ENCODE measurements at places on chromosomes 3 and 15. TPM values are rescaled to one million over a fixed set of nuclear protein-coding genes. Genes with fewer than 3 reads are reported as not detected.

GRCh38 chr15:90924375-90924774 lies 8.0 kb downstream of the HDDC3 start:
- DNase-seq, result no peak
- no peaks in the 10 kb centered on the region for H3K27me3 ChIP-seq
- peaks cover 32% of the 10 kb centered on the region for H3K4me1 ChIP-seq
- peak overlapping the region; percentile 89 for H3K27ac ChIP-seq
- peaks cover 9% of the 10 kb centered on the region for H3K36me3 ChIP-seq
- peak overlapping the region; percentile 25 for H3K4me3 ChIP-seq

Gene CTXN2
- not detected for polyA plus RNA-seq

Gene GRK7
- polyA plus RNA-seq, result 0.05 TPM

- no peaks in the 10 kb centered on the region for H3K27me3 ChIP-seq
- H3K27ac ChIP-seq, result no peak overlapping the region
- no peaks in the 10 kb centered on the region for H3K36me3 ChIP-seq
- DNase-seq, result no peak
These were observed 22.8 kb downstream of the PTH1R start for GRCh38 chr3:46900356-46900755.

- H3K27me3 ChIP-seq, result no peaks in the 10 kb centered on the region
- peaks cover 17% of the 10 kb centered on the region for H3K4me1 ChIP-seq
- DNase-seq, result no peak
- no peak overlapping the region for H3K4me3 ChIP-seq
These were observed 25.9 kb upstream of the RNU6-1 start for GRCh38 chr15:67865766-67866165.

Gene CSNK1G1
- 19.8 TPM for polyA plus RNA-seq

- H3K27ac ChIP-seq, result no peak overlapping the region
- no peak overlapping the region for H3K4me3 ChIP-seq
- H3K4me1 ChIP-seq, result no peaks in the 10 kb centered on the region
- no peaks in the 10 kb centered on the region for H3K27me3 ChIP-seq
- DNase-seq, result no peak
These were observed 63.3 kb upstream of the STRIT1 start for GRCh38 chr3:155356594-155357370.

Gene CHDH
- polyA plus RNA-seq, result 1.4 TPM

Gene PLA2G4D
- not detected for polyA plus RNA-seq

- H3K36me3 ChIP-seq, result no peaks in the 10 kb centered on the region
- no peak overlapping the region for H3K27ac ChIP-seq
- no peak overlapping the region for H3K4me3 ChIP-seq
- H3K27me3 ChIP-seq, result no peaks in the 10 kb centered on the region
- no peak for DNase-seq
These were observed 8.8 kb upstream of the ANKDD1A start for GRCh38 chr15:64902863-64903262.

GRCh38 chr15:42385206-42385979 lies 26.1 kb downstream of the CAPN3 start:
- H3K4me3 ChIP-seq, result no peak overlapping the region
- DNase-seq, result no peak
- no peaks in the 10 kb centered on the region for H3K36me3 ChIP-seq
- no peaks in the 10 kb centered on the region for H3K27me3 ChIP-seq
- H3K4me1 ChIP-seq, result no peaks in the 10 kb centered on the region

Gene ECE2
- polyA plus RNA-seq, result not detected

DNA sequence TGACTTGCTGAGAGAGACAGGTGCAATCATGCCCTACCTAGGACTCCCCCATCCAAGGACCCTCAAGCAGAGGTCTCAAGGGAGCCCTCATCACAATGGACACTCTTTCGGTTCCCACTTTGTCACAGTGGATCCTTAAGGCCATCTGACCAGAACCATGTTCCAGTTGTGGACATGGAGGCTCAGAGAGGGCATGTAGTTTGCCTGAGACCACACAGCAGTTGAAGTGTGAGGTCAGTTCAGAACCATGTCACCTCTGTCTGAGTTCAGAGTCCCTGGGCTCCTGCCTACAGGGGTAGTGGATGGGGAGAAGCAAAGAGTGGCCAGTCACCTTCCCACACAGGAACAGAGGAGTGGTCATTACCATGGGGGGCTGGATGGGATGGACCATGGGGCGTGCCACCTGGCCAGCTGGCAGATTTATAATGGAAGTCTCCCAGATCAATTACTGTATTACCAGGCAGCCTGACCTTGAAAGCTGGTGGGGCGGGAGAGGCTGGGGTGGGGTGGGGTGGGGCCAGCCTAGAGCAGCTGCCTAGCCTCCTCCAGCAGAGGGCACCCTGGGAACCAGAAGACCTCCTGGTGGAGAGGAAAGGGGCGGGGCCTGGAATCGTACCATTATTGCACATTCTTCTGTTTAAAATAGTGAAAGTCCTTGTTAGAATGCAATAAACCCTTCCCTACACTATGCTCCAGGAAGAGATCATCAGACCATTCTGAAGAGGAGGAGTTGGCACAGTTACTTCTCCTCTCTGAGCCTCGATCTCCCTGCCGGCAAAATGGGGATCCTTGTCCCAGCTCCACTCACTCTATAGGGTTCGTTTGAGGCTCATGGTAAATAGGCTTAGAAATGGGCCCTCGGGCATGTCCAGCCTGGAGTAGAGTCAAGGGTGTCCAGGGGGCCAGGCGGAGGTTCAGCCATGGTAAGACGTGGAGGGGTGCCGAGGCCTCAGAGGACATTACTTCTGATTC lies 26.9 kb upstream of the LINGO1 start:
- no peak overlapping the region for H3K27ac ChIP-seq
- DNase-seq, result no peak
- 0 out of 2 replicates have a peak, but pooled peaks cover 2% of the 10 kb centered on the region for H3K27me3 ChIP-seq
- H3K4me3 ChIP-seq, result no peak overlapping the region

GRCh38 chr3:142235690-142236089 lies 10.3 kb upstream of the GK5 start:
- no peaks in the 10 kb centered on the region for H3K27me3 ChIP-seq
- no peak overlapping the region for H3K4me3 ChIP-seq
- DNase-seq, result no peak
- H3K27ac ChIP-seq, result no peak overlapping the region
- H3K36me3 ChIP-seq, result no peaks in the 10 kb centered on the region

GRCh38 chr3:171644681-171645080 lies 165.6 kb downstream of the PLD1 start:
- no peaks in the 10 kb centered on the region for H3K27me3 ChIP-seq
- no peaks in the 10 kb centered on the region for H3K4me1 ChIP-seq
- H3K27ac ChIP-seq, result no peak overlapping the region
- H3K4me3 ChIP-seq, result no peak overlapping the region

DNA sequence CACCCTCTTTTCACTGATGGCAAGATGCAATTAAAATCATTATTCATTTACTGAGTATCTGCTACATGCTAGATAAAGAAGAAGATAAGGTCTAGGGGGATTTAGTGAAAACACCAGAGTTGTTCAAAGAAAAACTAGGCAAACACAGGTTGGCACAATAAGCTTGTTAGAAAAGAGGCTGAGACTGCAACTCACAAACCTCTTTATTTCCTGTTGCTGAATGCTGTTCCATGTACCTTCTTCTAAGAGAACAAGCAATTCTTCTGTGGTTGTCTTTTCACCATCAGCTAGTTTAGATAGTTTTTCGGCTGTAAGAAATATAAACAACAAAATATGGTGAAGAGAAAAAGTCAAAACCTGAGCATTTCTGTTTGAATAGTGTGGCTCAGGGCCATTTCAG lies 61.1 kb downstream of the EIF3J start:
- H3K27me3 ChIP-seq, result no peaks in the 10 kb centered on the region
- no peak for DNase-seq
- H3K36me3 ChIP-seq, result peaks cover 36% of the 10 kb centered on the region
- H3K4me3 ChIP-seq, result no peak overlapping the region
- no peak overlapping the region for H3K27ac ChIP-seq

DNA sequence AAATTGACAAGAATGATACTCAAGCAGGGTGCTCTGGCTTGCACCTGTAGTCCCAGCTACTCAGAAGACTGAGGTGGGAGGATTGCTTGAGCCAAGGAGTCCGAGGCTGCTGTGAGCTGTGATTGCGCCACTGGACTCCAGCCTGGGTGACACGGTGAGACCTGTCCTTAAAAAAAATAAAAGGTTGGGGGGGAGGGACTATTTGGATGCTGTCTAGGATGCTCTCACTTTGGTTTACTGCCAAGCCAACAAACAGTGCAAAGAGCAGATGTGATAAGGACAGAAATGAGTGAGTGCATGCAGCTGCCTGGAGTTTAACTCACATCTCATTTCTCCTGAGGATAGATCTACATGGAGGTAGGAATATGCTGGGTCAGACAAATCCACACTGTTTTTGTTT lies 130.0 kb downstream of the FRMD4B start:
- no peak overlapping the region for H3K4me3 ChIP-seq
- no peaks in the 10 kb centered on the region for H3K27me3 ChIP-seq
- no peaks in the 10 kb centered on the region for H3K4me1 ChIP-seq
- H3K36me3 ChIP-seq, result no peaks in the 10 kb centered on the region
- no peak overlapping the region for H3K27ac ChIP-seq

DNA sequence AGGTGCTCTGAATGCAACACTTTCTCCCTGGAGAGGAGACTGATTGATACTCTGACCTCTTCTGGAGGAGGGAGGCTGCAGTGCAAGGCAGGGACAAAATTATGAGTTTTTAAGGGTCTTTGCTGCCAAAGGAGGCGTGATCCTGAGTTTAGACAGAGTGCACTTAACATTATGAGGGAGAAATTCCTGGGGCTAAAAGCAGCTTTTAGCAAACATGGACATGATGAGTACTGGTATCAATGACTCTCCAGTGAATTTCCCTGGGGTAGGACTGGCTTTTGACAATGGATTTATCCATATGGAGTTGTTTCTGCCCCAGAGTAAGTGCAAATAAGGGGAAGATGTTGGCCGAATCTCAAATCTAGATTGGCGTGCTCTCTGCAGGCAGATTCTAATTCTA lies 133.1 kb downstream of the THSD4 start:
- no peaks in the 10 kb centered on the region for H3K36me3 ChIP-seq
- no peak for DNase-seq
- H3K27ac ChIP-seq, result no peak overlapping the region
- H3K4me3 ChIP-seq, result no peak overlapping the region

DNA sequence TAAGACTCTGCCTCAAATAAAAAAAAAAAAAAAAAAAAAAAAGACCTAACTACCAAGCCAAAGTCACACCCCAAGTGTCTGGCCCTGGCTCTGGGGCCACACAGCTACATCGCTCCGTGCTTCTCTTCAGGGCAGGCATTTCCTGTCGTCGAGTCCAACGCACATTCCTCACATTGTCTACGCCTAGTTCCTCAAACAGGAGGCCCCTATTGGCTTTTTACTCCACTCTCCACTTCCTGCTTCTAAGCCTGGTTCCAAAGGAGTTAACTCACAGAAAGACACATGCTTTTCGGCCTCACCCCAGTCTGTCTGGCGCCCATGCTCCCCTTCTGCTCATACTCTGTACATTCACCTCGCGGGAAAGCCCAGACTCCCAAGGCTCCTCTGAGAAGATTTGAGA lies 28.8 kb downstream of the KNG1 start:
- H3K27ac ChIP-seq, result no peak overlapping the region
- no peaks in the 10 kb centered on the region for H3K4me1 ChIP-seq
- H3K4me3 ChIP-seq, result no peak overlapping the region
- no peak for DNase-seq
- H3K27me3 ChIP-seq, result no peaks in the 10 kb centered on the region
- H3K36me3 ChIP-seq, result no peaks in the 10 kb centered on the region

DNA sequence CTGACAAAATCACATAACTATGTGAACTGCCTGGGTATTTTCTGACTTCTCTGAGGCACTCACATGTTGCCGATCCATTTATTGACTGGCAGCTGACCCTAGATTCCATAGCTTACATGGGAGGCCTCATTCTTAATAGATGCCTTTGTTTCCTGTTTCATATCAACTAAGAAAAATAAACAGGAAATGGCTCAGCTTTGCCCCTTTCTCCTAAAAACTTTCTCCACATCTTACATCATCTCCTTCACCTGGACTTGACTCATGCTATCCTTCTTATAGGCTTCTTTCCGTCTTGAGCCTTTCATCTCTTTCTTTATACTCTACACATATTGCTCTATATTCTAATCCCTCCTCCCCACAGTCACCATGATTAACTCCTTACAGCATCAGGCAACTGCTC lies 38.0 kb downstream of the TXNRD3 start:
- H3K4me3 ChIP-seq, result no peak overlapping the region
- H3K36me3 ChIP-seq, result no peaks in the 10 kb centered on the region
- H3K4me1 ChIP-seq, result no peaks in the 10 kb centered on the region
- DNase-seq, result no peak

Gene ADAMTS7
- 0.04 TPM for polyA plus RNA-seq

Gene CLDN1
- 9.4 TPM for polyA plus RNA-seq

Gene SAMD7
- not detected for polyA plus RNA-seq

DNA sequence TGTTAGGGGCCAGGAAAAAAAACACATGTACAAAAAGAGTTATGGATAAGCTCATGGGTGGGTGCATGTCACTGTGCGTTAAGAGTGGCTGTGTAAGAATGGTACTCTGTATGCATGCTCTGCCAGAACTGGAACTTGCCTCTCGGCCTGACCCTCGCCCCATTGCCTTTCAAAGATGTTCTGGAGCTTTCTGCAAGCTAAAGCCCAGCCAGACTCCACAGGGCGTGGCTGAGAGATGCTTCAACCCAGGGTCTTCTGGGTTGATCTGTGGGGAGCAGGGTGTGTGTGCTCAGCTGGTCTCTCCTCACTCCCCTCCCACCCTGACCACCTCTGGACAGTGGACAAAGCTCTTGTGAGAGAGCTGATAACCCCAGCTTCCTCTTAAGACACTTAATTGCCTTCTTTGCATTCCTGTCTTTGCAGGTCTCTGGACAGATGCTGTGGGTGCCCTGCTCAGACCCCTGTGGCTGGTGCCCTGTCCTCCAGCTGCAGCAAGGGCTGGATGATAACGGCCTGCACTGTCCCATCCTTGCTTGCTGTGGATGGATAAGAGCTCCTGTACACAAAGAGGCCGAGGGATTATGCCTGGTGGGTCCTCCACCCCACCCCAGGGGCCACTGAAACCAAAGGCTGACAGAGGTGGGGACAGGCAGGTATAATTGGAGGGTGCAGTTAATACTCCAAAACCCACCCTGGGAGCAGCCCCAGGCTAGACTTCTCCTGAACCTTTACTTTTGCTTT lies 28.7 kb downstream of the ALDH1L1 start:
- no peaks in the 10 kb centered on the region for H3K4me1 ChIP-seq
- H3K27me3 ChIP-seq, result no peaks in the 10 kb centered on the region
- no peak overlapping the region for H3K4me3 ChIP-seq
- no peak for DNase-seq
- no peak overlapping the region for H3K27ac ChIP-seq
- no peaks in the 10 kb centered on the region for H3K36me3 ChIP-seq

DNA sequence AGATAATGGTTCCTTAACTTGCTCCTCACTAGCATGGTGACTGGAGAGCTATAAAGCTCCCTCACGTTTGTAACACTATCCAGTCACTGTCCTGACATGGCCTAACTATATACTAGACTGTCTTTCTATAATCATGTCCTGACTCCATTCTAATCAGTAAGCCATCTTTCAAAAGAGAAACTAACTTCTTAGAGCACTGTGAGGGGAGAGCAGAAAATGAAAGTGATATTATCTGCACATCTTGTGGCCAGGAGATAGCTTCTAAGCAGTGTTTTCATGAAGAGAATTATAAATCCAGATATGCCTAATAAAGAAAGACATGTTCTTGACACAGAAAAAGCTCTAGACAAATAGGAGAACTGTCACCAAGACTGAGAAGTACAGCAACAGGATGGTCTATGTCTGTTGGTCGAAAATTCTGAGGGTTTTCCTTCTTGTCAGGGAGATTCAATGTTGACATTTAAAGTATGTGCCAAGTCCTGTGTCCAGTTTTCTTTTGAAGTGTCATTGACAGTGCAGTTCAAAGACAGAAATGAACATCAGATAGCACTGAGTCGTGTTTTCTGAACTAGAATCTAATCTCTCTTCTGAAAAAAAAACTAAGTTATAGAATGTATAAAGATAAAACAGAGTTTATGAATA lies 230.6 kb upstream of the PEX5L start:
- no peaks in the 10 kb centered on the region for H3K36me3 ChIP-seq
- H3K4me1 ChIP-seq, result peaks cover 10% of the 10 kb centered on the region
- peak overlapping the region; percentile 20 for H3K4me3 ChIP-seq
- H3K27ac ChIP-seq, result peak overlapping the region; percentile 54
- peak; percentile 69 for DNase-seq

All from GM12878 (cell line).